CD4-positive, alpha-beta T cell (primary cell): ENCODE measurements at places on chromosomes 2 and 18. TPM values are rescaled to one million over a fixed set of nuclear protein-coding genes. Genes with fewer than 3 reads are reported as not detected.

The AMER3 gene
- total RNA-seq, result not detected

The SP9 gene
- total RNA-seq, result not detected

The LIMS4 gene
- total RNA-seq, result not detected

The TUBA3E gene
- not detected for total RNA-seq

The TNP1 gene
- not detected for total RNA-seq

The MYL1 gene
- not detected for total RNA-seq
